ENCODE measurements at places on chromosomes 4 and X.

GRCh38 chrX:69813677-69814076 lies 197.8 kb downstream of the EDA start:
- DNase-seq: no peak

GRCh38 chr4:157185363-157185762 lies 35.2 kb upstream of the GRIA2 start:
- DNase-seq: no peak

GRCh38 chr4:7933651-7934510 lies 5.8 kb downstream of the AFAP1 start:
- no peak for DNase-seq

DNA sequence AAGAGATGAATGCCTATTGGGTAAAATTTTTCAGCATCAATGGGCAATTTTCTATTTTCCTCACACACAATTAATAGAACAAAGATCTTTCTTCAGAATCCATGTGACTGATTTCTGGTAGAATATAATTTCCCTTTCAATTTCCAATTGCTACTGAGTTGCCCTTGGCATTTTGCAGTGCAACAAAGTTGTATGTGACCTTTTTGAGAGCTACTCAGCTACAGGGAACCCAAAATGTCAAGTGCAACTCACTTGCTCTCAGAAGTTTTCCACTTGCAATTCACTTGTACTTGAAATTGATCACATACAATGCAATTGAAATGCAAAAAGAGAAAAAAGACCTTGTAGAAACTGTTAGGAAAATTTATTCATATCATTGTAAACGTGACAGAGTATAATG lies 245.5 kb downstream of the BANK1 start:
- DNase-seq: no peak

DNA sequence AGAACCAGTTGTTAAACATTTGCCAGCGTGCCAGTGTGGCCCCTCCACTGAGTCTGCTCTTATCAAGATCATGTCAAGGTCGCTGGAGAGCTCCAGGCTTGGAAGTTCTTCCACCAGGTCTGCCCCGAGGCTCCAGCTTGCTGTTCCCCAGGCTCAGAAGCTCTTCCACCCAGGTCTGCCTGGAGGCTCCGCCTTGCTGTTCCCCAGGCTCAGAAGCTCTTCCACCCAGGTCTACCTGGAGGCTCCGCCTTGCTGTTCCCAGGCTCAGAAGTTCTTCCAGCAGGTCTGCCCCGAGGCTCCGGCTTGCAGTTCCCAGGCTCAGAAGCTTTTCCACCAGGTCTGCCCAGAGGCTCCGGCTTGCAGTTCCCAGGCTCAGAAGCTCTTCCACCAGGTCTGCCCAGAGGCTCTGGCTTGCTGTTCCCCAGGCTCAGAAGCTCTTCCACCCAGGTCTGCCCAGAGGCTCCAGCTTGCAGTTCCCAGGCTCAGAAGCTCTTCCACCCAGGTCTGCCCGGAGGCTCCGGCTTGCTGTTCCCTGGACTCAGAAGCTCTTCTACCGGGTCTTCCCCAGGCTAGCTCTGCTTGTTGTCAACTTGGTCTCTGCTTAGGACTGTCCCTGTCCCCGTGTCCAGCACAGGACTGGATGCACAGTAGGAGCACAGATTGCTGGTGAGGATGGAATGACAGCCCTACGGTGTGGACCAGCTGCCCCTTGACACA lies 54.4 kb downstream of the HMX1 start:
- DNase-seq: no peak

GRCh38 chr4:45323453-45324058 lies 597.2 kb upstream of the GNPDA2 start:
- DNase-seq: no peak

DNA sequence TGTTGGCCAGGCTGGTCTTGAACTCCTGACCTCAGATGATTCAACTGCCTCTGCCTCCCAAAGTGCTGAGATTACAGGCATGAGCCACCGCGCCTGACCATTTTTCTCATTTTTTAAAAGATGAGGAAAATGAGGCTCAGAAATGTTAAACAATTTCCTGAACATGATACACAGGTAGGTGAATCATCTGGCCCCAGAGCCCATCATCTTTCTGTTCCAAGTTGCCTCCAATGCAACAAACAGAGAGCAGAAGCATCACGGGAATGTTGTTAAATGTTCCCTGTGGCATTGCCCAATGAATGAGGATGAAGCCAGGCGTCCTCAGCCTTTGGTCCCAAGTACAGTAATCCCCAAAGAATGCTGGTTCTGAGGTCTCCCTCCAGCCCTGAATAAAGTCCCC lies 31.3 kb upstream of the ANXA5 start:
- no peak for DNase-seq

DNA sequence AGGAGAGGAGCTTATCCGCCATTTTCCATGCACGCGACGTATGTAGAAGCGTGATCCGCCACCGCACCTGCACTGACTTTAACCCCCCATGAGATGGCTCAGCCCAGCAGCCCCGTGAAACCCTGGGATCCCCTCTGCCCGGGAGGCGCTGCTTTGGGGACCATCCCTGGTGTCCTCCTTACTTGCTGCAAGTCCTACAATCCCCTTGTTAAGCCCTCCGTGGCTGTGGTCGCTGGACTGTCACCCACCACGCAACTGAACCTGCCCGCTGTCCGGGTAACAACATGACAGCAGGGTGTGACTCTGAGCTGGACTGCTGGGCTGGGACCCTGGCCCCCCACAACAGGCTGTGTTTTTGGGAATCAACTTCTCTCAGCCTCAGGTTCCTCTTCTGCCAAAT lies 44.7 kb upstream of the MAN2B2 start:
- no peak for DNase-seq

- DNase-seq: no peak
These were observed 81.6 kb downstream of the NSUN7 start for GRCh38 chr4:40831146-40831907.

DNA sequence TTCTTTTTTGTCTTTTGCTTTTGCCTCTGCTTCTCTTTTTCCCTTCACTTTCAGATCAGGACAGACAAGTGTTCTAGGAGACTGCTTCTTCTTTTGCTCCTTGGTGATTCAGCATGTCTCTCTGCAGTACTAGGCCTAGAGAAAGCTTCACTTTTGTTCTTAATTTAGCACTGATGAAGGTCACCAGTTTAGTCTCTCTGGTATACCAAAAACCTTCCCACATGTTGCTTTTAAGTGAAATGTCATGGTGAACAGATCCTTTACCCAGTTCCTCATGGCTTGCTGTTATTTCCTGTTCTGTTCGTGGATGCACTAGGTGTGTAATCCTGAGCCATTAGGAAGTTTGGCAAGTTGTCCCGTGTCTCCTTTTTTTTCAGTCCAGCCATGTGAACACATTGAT lies 53.3 kb downstream of the NBDY start:
- no peak for DNase-seq

DNA sequence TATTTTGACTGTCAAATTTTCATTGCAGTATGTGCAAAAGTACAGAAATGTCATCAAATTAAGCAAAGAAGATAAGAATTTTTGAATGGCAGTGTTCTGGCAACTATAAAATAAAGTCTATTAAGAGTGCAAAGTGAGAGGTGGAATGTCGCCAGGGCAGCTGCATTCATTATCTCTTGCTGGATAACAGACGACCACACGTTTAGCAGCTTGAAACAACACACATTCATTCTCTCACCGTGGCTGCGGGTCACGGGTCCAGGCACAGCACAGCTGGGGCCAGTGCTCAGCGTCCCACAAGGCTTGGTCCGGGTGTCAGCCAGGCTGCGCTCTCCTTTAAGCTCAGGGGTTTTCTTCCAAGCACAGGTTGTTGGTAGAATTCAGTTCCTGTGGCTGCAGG lies 113.9 kb downstream of the GPR143 start:
- DNase-seq: no peak

- DNase-seq: no peak
These were observed 111.7 kb downstream of the NFKB1 start for GRCh38 chr4:102612824-102613366.

DNA sequence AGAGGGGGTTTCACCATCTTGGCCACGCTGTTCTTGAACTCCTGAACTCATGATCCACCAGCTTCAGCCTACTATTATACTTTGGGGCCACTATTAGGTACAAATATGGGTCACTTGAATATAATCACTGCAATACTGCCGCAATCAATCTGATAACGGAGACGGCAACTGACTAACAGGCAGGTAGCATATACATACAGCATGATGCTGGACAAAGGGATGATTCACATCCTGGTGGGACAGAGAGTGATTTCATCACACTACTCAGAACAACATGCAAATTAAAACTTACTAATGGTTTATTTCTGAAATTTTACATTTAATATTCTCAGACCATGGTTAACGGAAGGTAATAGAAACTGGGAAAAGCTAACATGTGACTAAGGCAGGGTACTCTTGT lies 10.9 kb downstream of the LRBA start:
- no peak for DNase-seq

- no peak for DNase-seq
These were observed 18.2 kb downstream of the MAGEA9 start for GRCh38 chrX:149799938-149800337.

DNA sequence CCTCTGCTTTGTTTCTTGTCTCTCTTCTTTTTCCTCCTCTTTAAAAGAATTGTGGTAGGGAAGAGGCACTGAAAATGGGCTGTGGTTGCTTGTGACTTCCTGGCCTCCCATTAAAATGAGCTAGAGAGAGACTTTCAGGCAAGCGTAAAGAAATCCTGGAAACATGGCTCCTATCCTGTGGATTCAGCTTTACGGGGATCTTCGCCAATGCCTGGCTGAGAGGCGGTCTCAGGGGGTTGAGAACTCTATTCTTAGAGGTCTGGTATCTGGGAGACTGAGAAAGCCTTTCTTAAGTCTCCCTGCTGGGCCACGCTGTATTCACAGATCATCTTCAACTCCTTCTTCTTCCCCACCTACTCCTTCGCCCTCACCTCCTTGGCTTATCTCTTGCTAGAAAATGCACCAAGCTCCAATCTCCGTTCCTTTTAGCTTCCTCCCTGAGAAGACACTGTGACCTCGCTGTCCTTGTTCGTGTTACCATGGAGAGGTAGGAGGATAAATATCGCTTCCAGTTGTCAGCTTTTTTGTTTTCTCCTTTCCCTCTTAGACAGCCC lies 542 bp upstream of the KLF8 start:
- no peak for DNase-seq

DNA sequence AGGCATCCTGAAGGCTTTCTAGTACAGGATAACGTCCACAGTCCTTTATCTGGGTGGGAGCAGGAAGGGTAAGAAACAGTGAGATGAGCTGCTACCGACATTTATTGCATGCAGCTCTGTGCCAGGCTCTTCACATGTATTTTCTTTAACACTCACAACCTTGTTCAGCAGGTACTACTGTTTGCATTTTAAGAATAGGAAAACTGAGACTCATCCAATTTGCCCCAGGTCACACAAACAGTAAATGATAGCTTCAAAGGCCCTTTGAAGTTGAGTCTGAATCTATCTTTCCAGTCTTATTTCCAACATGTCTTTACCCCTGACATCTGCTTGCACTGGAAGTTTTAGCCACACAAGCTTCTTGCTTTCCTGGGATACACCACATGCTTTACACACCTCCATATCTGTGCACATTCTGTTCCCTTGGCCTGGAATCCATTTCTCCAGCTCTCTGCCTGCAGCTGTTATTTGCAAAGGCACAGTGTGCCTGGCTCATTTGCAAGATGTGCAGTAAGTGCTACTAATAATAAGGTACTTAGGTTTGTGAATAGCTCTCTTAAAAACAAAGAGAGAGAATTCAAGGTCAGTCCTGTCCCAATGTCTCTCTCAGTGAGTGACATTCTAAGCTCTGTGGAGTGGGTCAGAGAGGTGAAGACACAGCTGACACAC lies 61.2 kb downstream of the METTL14 start:
- DNase-seq: no peak

DNA sequence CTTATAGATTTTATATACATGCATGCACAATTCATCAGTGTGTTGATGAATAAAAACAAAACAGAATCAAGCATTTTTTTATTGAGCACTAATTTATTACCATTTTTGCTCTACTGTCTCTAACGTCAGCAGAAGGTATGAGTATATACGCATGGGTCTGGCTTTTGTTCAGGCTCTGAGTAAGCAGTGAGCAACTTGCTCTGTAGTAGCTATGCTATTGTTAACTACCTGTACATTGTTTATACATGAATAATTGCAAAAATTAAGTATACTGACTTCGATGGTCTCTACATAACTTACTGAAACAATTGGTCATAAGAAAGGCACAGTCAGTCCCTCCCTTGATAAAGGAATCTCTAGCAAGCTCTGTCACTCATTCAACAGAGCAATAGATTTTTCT lies 122.9 kb downstream of the RS1 start:
- no peak for DNase-seq

- DNase-seq: no peak
These were observed 385.4 kb upstream of the MAD2L1 start for GRCh38 chr4:120452001-120452400.

DNA sequence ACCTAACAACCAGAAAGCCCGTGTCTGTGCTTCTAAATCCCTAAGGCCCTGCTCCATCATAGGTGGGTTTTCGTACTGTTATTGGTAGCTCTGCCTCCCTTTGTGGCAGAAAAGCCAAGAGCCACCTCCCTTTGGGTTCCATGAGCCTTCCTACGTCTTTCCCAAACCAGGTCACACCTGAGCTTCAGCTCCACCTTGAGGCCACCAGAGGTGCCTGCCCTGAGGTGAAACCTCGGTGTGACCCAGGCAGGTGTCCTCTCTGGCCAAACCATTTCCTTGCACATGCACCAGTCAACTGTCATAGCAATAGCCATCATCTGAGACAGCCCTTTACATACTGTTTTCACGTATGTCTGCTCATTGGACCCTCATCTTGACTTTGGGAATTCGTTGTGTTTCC lies 188.0 kb upstream of the RBPJ start:
- no peak for DNase-seq

GRCh38 chr4:71369536-71369935 lies 30.7 kb downstream of the SLC4A4 start:
- no peak for DNase-seq

DNA sequence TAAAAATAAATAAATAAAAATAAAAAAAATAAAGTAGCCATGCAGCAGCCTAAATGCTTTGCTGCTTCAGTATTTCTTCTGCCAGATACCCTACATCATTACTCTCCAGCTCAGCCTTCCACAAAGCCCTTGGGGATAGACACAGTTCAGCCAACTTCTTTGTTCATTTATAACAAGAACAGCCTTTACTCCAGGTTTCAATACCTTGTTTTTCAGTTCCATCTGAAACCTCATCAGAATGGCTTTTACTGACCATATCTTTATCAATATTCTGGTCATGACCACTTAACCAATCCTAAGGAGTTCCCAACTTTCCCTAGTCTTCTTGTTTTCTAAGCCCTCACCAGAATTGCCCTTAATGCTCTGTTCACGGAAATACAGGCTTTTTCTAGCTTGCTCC lies 128.3 kb upstream of the MED14 start:
- no peak for DNase-seq

Measured in GDM1 (cell line).